ENCODE measurements at places on chromosomes 4 and X.
A peak's percentile ranks its signal among the peaks of the same experiment; 100 is the strongest.

- DNase-seq, result no peak
These were observed 65.4 kb upstream of the TRPC3 start for GRCh38 chr4:122017296-122017695.

DNA sequence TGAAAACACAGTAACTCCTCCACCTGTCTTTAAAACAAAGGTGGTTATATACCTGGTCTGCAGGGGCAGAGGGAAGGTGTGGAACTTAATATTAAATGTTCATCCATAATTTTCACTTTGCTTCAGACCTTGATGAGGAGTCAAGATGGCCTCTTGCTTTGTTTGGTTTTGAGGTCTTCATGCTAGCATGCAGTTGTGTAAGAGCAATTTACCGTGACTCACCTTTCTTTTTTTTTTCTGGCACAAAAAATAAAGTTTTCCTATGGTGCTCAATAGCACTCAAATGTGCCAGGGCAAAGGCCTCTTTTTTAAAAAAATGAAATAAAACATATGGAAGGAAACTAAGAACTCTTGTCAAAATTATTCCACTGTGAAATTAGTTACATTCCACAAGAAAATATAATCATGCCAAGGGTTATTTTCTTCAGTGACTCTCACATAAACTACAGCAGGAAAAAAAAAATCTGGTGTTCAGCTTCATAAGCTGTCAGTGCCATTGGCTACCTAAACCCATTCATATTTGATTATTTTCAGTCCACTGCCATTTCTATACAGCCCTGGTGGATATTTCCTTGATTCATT, 128.2 kb downstream of the SLC7A11 start:
- DNase-seq, result peak; percentile 48

DNA sequence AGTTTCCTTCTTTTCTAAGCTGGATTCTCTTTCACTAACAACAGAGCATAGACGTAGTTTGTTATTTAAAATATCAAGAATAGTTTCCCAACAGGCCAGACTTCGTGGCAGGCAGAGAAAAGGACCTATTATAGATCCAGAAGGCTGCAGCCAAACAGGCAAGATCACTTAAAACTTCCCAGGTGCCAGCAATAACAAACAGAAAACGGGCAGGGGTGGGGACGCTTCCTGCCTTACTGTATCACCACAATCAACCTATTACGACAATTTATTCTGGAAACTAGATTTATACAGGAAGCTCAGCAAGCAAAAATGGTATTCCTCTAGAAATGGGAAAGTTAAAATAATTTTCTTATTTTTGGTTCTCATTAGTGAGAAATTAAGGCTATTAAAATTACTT, 22.1 kb downstream of the RWDD4 start:
- DNase-seq, result no peak

GRCh38 chrX:128698573-128699181, 646.5 kb upstream of the ACTRT1 start:
- no peak for DNase-seq

DNA sequence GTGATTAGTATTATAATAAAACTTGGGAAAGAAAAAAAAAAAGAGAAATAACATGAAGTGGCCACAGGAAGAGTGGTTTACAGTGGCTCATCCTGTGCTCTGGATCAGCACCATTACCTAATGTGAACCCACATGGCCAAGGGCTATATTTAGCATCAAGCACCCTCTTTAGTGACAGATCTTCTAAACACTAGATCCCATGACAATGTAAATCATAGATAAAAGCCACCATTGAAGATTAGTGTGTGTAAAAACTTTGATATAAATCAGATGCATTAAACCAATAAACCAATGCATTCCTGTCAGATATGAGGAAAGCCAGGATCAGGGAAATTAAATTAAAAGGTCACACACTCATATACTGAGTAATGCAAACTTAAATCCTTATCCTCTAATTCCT, 400.6 kb upstream of the MAGEB18 start:
- DNase-seq, result no peak

- no peak for DNase-seq
These were observed 53.5 kb upstream of the PCDH10 start for GRCh38 chr4:133095591-133095990.

DNA sequence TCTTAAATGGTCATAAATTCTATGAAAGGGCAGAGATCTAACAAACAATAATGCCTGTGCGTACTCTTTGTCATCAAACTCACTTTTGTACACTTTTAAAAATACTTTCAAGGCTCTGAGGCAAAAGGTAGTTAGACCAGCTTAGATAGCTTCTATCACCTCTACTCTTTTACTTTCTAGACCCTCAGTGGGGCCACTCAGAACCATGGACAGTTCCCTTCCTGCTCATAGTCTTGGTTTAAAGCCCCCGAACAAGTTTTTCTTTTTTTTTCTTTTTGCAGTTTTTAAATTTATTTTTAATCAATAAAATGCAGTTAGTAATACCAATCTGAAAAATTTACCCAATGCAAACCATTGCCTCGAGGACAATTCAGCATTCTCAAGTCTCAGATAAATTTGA, 460.5 kb upstream of the CNKSR2 start:
- DNase-seq, result no peak

GRCh38 chrX:14777525-14777924, 95.3 kb downstream of the FANCB start:
- no peak for DNase-seq

DNA sequence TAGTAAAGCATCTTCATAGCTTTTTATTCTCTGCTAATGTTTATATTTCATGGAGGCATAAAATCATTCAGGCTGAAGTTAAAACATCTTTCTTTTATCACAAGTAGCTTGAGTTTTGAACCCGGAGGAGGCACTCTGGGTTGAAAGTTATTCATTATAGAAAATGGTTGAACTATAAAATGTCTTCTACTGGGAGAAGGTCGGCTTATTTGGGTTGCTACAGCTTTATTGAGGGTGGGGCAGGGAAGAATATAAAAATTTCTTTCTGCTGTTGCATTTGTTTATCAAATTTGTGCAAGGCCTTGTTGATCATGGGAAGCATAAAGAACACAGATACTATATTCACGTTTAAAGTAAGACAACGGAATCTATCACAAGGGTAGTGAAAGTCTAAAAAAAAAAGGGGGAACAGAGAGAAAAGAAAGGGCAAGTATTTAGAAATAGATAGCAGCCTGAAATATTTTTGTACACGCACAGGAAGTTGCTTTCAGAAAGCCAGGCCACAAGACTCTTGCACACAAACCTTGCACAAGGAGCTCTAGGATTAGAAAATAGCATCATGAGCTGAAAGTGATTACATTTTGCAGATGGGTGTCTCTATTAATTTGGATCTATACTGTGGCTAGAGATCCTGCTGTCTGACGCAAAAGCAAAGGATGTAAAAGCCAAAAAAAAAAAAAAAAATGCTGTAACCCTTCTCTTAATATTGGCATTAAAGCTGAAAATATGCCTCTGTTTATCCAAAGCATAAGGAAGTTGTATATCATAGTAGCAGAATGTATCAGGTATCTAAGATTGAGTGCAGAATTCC, 37.2 kb upstream of the FAM9C start:
- DNase-seq, result no peak

DNA sequence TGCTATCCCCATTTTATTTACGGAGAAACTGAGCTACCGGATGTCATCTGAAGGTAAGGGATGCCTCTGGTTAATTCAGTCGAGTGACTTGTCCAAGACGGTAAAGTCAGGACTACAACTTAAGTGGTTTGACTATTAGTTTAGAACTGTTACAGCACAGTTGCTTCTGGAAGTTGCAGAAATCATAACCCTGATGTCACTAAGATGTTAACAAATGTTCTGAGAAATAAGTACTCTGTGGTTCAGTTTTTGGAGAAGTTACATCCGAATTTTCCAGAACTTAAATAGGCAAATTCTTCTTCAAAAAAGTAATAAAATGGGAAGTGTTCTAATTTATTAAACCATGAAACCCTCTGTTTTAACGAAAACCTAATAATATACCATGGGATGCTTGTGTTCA, 3.1 kb downstream of the PPA2 start:
- no peak for DNase-seq

DNA sequence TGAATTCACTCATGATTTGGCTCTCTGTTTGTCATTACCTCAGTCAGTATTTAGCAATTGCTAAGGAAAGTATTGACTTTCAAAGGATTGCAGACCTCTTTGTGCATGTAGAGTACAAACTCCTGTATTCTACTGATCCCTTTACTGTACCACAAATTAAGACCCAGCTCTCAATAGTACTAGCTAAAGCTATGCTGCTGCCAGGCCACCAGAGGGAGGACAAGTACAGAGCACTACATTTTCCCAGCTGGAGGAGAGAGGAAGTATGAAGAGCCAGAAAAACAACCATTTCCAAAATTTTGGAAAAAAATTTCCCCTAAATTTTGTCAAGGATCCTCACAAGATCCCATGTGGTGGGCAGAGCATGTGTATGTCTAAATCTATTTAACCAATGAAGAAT, 175.0 kb upstream of the MTMR8 start:
- DNase-seq, result no peak

GRCh38 chrX:20414066-20414465, 147.4 kb upstream of the RPS6KA3 start:
- no peak for DNase-seq

DNA sequence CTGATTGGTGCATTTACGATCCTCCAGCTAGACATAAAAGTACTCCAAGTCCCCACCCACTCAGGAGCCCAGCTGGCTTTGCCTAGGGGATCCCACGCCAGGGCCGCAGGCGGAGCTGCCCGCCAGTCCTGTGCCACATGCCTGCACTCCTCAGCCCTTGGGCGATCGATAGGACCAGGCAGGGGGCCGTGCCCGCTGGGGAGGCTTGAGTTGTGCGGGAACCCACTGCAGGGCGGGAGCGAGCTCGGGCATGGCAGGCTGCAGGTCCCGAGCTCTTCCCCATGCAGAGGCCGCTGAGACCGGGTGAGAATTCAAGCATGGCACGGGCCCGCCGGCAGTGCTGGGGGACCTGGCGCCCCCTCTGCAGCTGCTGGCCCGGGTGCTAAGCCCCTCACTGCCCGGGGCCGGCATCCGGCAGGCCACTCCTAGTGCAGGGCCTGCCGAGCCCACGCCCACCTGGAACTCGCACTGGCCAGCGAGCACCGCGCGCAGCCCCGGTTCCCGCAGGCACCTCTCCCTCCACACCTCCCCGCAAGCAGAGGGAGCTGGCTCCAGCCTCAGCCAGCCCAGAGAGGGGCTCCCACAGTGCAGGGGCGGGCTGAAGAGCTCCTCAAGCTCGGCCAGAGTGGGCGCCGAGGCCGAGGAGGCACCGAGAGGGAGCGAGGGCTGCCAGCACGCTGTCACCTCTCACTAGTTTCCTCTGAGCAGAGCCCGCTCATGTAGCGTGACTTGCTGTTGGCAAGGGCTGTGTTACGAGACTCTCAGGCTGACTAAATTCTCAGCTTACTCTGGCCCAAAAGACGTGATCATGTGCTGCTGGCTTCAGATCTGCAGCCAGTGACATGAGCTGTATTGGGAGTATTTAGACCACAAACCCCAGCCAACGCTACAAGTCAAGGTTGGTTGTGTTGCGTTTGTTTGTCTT, 87.5 kb downstream of the TRAPPC11 start:
- no peak for DNase-seq

DNA sequence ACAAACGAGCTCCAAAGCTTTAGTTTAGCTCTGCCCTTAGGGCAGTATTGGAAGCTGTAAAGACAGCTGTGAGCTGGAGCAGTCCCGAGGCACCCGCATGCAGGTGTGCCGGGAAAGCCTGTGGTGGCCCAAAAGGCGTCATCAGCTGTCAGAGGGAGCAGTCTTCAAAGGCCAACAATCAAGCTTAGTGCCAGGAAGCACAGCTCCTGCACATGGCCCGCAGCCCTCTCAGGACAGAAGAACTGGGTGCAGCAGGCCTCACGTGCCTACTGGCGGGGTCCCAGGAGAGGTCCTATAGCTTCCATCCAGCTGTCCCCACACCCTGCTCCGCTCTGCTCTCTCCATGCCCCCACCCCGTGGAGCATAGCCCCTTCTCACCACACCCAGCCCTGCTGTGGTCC, 92.2 kb upstream of the TRIM2 start:
- no peak for DNase-seq

DNA sequence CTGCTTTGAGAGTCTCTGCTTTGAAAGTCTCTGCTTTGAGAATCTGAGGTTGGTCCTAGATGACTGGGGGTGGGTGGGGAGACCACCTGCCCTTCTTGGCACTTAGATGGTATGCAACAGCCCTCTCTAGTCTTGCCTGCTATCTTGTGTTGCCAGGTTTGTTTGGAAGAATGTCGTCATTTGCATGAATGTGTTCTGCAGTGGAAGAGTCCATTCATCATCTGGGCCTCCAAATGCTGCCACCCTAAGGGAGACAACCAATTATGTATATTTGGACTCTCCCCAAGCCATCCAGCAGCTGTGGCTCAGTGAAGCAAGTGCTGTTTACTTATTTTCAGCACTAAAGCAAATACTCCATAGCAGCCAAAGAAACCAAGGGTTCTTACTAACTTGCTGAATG, 44.6 kb upstream of the TRPC5OS start:
- DNase-seq, result peak; percentile 81

DNA sequence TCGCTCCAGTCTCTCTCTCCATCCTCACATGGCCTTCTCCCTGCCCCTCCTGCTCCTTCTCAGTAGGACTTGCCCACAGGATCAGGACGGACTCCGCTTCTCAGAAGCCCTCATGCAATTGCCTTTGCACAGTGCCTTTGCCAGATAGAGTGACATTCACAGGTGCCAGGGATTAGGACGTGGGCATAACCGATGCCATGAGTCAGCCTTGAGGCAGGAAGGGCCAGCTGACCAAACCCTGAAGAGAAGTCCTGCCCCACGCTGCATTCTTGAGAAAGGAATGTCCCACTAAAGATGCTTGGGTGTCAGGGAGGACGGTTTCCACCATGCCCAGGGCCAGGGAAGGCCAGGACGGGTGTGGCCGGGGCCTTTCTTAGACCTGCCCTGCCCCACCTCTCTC, 6.6 kb upstream of the GRPEL1 start:
- DNase-seq, result no peak

- DNase-seq, result no peak
These were observed 169.7 kb downstream of the RAP1GDS1 start for GRCh38 chr4:98430708-98431403.

DNA sequence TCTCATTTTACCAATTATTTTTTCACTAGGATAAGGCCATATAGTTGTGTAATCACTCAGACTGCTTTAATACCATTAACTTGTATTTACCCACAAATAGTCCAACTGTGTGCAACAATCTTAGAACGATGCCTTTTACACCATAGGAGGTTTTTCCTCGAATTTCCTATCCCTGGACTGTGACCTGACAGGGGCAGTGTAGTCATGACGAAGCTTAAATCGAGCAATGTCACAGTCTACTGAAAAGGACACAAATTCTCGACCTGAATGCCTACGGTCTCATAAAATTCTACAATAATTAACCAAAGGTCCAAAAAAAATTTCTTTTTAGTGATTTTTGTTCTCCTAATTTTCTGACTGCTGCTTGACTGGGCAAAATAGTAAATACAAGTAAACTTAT, 208.9 kb downstream of the ADAMTS3 start:
- DNase-seq, result no peak

DNA sequence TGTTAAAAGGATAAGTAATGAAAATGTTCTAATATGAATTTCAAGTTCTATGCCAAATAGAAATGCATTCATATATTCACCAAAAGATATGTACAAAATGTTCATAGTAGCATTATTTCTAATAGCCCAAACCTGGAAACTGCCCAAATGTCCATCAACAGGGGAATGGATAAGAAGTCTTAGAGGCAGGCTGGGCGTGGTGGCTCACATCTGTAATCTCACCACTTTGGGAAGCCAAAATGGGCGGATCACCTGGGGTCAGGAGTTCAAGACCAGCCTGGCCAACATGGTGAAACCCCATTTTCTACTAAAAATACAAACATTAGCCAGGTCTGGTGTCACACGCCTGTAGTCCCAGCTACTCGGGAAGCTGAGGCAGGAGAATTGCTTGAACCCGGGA, 2.3 kb upstream of the HPRT1 start:
- no peak for DNase-seq

Data from DMS79 treated with DMSO at 0.1 percent for 48 hours (cell line).